ENCODE measurements at places on chromosomes 3 and 15.

DNA sequence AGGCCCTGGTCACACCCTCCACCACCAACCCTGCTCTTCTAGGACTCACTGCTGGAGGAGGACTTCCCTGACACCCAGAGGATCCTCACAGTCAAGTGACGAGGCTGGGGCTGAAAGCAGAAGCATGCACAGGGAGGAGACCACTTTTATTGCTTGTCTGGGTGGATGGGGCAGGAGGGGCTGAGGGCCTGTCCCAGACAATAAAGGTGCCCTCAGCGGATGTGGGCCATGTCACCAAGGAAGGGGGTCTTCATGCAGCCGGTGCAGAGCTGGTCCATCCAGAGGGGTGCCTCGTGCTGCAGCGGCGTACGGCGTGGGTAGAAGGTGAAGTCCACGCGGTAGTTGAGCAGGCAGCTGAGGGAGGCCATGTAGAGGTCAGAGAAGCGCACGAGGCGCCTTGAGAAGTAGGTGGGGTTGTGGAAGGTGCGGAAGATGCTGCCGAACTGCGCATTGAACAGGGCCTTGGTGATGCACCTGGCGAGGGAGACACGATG is 9.4 kb downstream of the NT5DC2 start:
- no peak for DNase-seq

- DNase-seq: no peak
Measured at GRCh38 chr15:27844018-27844666, 255.0 kb downstream of the OCA2 start.

- DNase-seq: no peak
Measured at GRCh38 chr3:40768536-40768935, 243.8 kb downstream of the ZNF621 start.

DNA sequence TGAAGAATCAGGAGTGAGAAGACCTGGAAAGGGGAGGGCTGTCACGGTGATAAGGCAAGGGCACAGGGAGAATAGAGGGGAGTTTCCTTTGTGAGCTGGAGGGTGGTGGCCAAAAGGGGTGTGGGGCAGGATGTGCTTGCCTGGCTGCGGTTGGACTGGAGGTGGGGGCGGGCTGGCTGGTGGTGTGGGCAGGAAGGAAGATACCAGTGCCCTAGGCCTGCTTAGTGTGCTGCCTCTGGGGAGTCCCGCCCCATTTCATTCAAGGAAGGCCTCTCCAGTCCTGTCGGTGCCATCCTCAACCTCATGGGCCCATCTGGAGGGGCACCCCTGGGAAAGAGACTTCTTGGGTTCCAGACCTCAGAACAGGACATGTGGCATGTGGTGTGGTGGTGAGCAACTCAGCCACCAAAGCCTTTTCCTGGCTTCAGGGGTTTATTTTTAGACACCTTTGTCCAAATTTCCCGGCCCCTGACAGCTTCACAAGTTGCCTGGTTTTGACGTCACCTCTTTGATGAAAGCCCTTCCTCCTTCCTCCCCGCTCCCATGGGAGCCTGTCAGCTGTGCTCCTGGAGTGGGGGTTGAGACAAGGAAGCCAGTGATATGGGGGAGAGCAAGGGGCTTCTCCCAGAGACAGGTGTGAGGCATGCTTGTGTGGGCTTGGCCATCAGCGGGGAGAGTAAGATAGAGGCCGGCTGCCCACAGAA is 15.6 kb downstream of the TEX264 start:
- DNase-seq: peak; percentile 85

- DNase-seq: no peak
Measured at GRCh38 chr15:98440917-98441316, 207.4 kb upstream of the IGF1R start.
